ENCODE measurements at places on chromosomes 1 and 21. TPM values are rescaled to one million over a fixed set of nuclear protein-coding genes. Genes with fewer than 3 reads are reported as not detected.

- peak overlapping the region; percentile 31 for H3K27ac ChIP-seq
- DNase-seq, result peak; percentile 78
- no peaks in the 10 kb centered on the region for H3K36me3 ChIP-seq
- peaks cover 18% of the 10 kb centered on the region for H3K4me1 ChIP-seq
Observed at GRCh38 chr21:41727784-41728763, 38.8 kb downstream of the RIPK4 start.

GRCh38 chr1:17922833-17923232, 167.7 kb downstream of the ACTL8 start:
- H3K4me3 ChIP-seq, result no peak overlapping the region
- peaks cover 11% of the 10 kb centered on the region for H3K27me3 ChIP-seq
- H3K27ac ChIP-seq, result no peak overlapping the region
- no peaks in the 10 kb centered on the region for H3K36me3 ChIP-seq
- DNase-seq, result no peak

The PLA2G2C gene
- not detected for total RNA-seq

- no peak overlapping the region for H3K27ac ChIP-seq
- no peaks in the 10 kb centered on the region for H3K4me1 ChIP-seq
- no peak overlapping the region for H3K4me3 ChIP-seq
- H3K27me3 ChIP-seq, result peaks cover 37% of the 10 kb centered on the region
- no peaks in the 10 kb centered on the region for H3K36me3 ChIP-seq
Observed at GRCh38 chr1:26066857-26067256, 573 bp downstream of the TRIM63 start.

GRCh38 chr1:39394598-39394997, 96.8 kb upstream of the BMP8A start:
- peaks cover 79% of the 10 kb centered on the region for H3K4me1 ChIP-seq
- no peak overlapping the region for H3K4me3 ChIP-seq
- DNase-seq, result no peak
- H3K27me3 ChIP-seq, result no peaks in the 10 kb centered on the region
- peaks cover 10% of the 10 kb centered on the region for H3K36me3 ChIP-seq
- H3K27ac ChIP-seq, result peak overlapping the region; percentile 60

- no peak for DNase-seq
- peaks cover 14% of the 10 kb centered on the region for H3K4me1 ChIP-seq
- no peak overlapping the region for H3K4me3 ChIP-seq
- H3K27ac ChIP-seq, result no peak overlapping the region
- H3K27me3 ChIP-seq, result peaks cover 7% of the 10 kb centered on the region
- no peaks in the 10 kb centered on the region for H3K36me3 ChIP-seq
Observed at GRCh38 chr21:31358158-31358557, 14.1 kb upstream of the TIAM1 start.

DNA sequence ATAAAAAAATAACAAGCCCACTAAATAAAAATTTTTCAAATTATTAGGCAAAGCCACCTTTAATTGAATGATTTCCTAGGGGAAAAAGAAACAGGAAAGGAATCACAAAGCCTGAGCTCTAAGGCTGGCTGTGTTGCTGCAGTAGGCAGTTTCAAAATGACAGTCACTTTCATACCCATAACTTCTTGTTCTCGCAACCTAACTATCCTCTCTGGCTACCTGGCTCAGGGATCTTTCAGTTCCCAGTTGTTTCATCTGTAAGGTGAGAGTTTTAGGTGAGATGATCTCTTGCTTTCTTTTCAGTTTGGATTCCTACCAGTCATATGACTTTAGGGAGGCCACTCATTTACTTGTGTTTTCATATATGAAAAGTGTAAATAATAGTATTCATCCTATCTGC, 226.1 kb downstream of the ASTN1 start:
- H3K36me3 ChIP-seq, result no peaks in the 10 kb centered on the region
- H3K27ac ChIP-seq, result no peak overlapping the region
- DNase-seq, result no peak
- no peaks in the 10 kb centered on the region for H3K27me3 ChIP-seq
- no peaks in the 10 kb centered on the region for H3K4me1 ChIP-seq
- no peak overlapping the region for H3K4me3 ChIP-seq

DNA sequence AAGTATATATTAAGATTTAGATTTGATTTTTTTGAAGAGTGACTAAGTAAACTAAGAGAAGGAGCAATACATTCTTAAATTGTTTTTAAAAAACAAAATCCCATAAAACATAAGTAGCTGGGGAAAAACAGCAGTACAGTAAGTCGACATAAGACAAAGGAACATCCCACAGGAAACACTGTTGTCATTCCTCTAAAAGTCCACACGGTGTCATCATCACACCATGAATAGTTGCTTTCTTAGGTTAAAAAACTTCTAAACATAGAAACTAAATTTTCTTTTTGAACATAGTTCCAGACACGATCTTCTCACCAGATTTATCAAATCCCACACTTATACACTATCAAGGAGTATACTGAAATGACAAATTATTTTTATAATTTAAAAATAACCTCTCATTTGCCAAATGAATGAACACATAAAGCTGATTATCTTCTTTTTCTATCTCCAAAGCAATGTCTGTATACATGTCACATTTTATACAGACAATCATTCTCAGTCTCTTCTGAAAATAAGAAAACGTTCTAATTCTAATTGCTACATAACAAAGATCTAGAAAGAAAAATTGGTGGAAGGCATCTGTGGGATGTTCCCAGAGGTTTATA, 15.8 kb downstream of the ODF2L start:
- H3K27ac ChIP-seq, result peak overlapping the region; percentile 21
- H3K27me3 ChIP-seq, result no peaks in the 10 kb centered on the region
- H3K36me3 ChIP-seq, result peaks cover 18% of the 10 kb centered on the region
- DNase-seq, result peak; percentile 65
- H3K4me3 ChIP-seq, result peak overlapping the region; percentile 47

GRCh38 chr1:221228594-221228993, 349.4 kb downstream of the HLX start:
- H3K27ac ChIP-seq, result no peak overlapping the region
- H3K36me3 ChIP-seq, result no peaks in the 10 kb centered on the region

DNA sequence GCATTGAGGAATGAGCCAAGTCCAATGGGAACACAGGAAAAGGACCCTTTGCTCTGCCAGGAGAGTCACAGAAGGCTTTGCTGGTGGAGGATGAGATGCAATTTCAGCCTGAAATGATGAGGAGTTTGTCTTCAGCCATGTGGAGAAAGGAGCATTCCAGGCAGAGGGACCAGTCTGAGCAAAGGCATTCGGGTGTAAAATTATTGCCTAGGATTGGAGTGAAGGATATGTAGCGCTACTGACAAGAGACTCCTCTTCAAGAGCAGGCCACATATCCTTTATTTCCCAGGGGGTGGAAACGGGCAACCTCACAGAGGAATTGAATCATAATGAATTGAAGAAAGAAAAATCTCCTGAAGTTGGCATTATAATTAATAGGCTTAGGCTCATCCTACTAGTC, 1.1 kb upstream of the CSF1 start:
- H3K27me3 ChIP-seq, result no peaks in the 10 kb centered on the region
- DNase-seq, result no peak
- peaks cover 12% of the 10 kb centered on the region for H3K36me3 ChIP-seq
- no peak overlapping the region for H3K27ac ChIP-seq
- peaks cover 31% of the 10 kb centered on the region for H3K4me1 ChIP-seq
- no peak overlapping the region for H3K4me3 ChIP-seq

GRCh38 chr21:19547951-19548840, 1144.6 kb upstream of the TMPRSS15 start:
- no peaks in the 10 kb centered on the region for H3K4me1 ChIP-seq
- no peak overlapping the region for H3K27ac ChIP-seq
- H3K27me3 ChIP-seq, result no peaks in the 10 kb centered on the region
- H3K36me3 ChIP-seq, result no peaks in the 10 kb centered on the region
- H3K4me3 ChIP-seq, result no peak overlapping the region

The GBP6 gene
- total RNA-seq, result not detected

The PLCH2 gene
- not detected for total RNA-seq

GRCh38 chr1:1763657-1764621, 14.3 kb downstream of the NADK start:
- H3K4me3 ChIP-seq, result no peak overlapping the region
- peak; percentile 56 for DNase-seq
- peaks cover 20% of the 10 kb centered on the region for H3K36me3 ChIP-seq
- H3K27me3 ChIP-seq, result no peaks in the 10 kb centered on the region
- H3K4me1 ChIP-seq, result no peaks in the 10 kb centered on the region

Data from osteoblast (primary cell).